Bone marrow (tissue), 2 donors: ENCODE measurements at places on chromosomes 5 and 9.

GRCh38 chr5:169268019-169268418 is 32.9 kb downstream of the SLIT3 start:
- no peak for DNase-seq

- DNase-seq: no peak
These were observed 21.6 kb downstream of the ANKS6 start for GRCh38 chr9:98774746-98775145.

GRCh38 chr5:180853848-180854176 is 7.3 kb downstream of the ZFP62 start:
- DNase-seq: no peak

- DNase-seq: no peak
These were observed 131.5 kb downstream of the ZNF608 start for GRCh38 chr5:124614836-124615385.

- no peak for DNase-seq
These were observed 84.3 kb upstream of the GRHPR start for GRCh38 chr9:37338218-37338617.

DNA sequence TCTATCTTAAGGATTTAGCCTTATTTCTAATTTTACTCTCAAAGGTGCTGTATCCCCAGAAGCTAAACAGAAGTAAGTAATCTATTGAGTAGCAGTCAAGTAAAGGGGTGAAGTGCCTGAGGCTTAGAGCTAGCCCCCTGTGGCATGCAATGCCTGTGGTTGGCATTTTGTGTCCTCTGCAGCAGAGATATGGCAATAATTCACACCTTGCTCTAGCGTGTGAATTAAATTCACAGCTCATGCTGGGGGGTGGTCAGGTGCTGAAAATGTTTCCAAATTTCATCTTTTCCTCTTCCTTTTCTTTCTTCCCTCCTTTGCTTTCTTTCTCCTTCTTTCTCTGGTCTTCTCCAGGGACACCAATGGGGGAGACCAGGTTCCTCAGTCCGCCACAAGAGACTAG is 262.1 kb downstream of the GABRB2 start:
- no peak for DNase-seq

- DNase-seq: no peak
These were observed 38.9 kb downstream of the NTRK2 start for GRCh38 chr9:84708400-84708799.

- no peak for DNase-seq
These were observed 2.3 kb downstream of the FBXO38 start for GRCh38 chr5:148386041-148386440.

- no peak for DNase-seq
These were observed 156.8 kb downstream of the MAPKAP1 start for GRCh38 chr9:125549891-125550885.

DNA sequence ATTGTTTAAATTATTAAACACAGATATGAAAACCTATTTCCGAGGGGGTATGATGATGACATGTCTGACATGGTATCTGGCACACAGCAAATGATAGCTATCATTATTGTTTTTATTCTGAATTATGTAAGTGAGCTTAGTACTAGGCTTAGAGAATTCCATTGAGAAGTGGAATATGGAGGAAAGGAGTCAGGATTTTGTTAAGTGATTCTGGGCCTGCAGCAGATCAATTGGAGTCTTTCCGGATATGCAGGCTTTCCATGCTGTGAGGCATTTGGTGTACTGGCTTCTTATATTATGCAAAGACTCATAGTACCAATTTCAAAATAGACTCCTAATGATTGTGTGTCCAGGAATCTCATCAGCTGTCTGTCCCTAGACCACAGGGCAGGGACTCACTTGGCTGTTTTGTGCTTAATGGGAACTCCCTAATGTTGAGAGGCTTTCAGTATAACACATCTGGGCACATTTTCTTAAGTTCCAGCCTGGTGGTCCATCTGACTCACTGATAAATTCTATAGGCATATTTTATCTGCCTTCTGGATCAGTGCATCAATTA is 180.0 kb upstream of the KLF9 start:
- DNase-seq: no peak
